ENCODE measurements at places on chromosomes 13 and 19. TPM values are rescaled to one million over a fixed set of nuclear protein-coding genes. Genes with fewer than 3 reads are reported as not detected.

Gene TNNI3
- not detected for total RNA-seq

Gene ACP7
- not detected for total RNA-seq

Gene ATP7B
- 0.84 TPM for total RNA-seq

Gene MPV17L2
- total RNA-seq: 9.6 TPM

Gene TBXA2R
- total RNA-seq: 0.52 TPM

Gene CFAP97D2
- total RNA-seq: 0.18 TPM

Gene PLA2G4C
- total RNA-seq: 5.8 TPM

Gene PEAK3
- total RNA-seq: 0.84 TPM

Gene GRAMD1A
- 67.3 TPM for total RNA-seq

Gene KCNRG
- 0.18 TPM for total RNA-seq

Gene KCNC3
- 9.4 TPM for total RNA-seq

Gene TCF3
- total RNA-seq: 88.1 TPM

Gene PSG2
- total RNA-seq: not detected

Gene ZNF383
- 11.8 TPM for total RNA-seq

Gene MBD3L3
- not detected for total RNA-seq

Gene AZU1
- not detected for total RNA-seq

Gene C19orf18
- total RNA-seq: 0.34 TPM

Gene SH2D3A
- total RNA-seq: 20.8 TPM

Gene ZNF723
- total RNA-seq: not detected

Gene IZUMO4
- 7.3 TPM for total RNA-seq

Gene CABP5
- total RNA-seq: not detected

Gene TMEM150B
- 0.39 TPM for total RNA-seq

Gene SELENOV
- total RNA-seq: not detected

Gene SLC46A3
- 12.2 TPM for total RNA-seq

Gene CASP14
- not detected for total RNA-seq

Gene GFY
- not detected for total RNA-seq

Gene CAPNS1
- total RNA-seq: 500 TPM

Gene BLVRB
- 8.6 TPM for total RNA-seq

Gene ITGBL1
- total RNA-seq: not detected

Gene CPB2
- total RNA-seq: not detected

Gene FOXO1
- total RNA-seq: 31.5 TPM

Gene ZNF492
- total RNA-seq: 0.09 TPM

Gene BRME1
- 10.5 TPM for total RNA-seq

Gene XAB2
- 39.0 TPM for total RNA-seq

Gene SMIM17
- not detected for total RNA-seq

Gene SYCN
- total RNA-seq: not detected

Gene TNFAIP8L1
- total RNA-seq: 17.5 TPM

Gene CGB3
- total RNA-seq: not detected

Gene CCL25
- total RNA-seq: 0.23 TPM

Gene CGB1
- not detected for total RNA-seq

Gene CCDC169
- total RNA-seq: 0.32 TPM

Gene ZNF565
- 3.0 TPM for total RNA-seq

Gene IZUMO2
- total RNA-seq: not detected

Gene VSIG10L
- 2.4 TPM for total RNA-seq

Gene KLHL1
- not detected for total RNA-seq

Gene CEBPA
- 0.07 TPM for total RNA-seq

Gene COMMD6
- total RNA-seq: 131 TPM

Gene SSC5D
- total RNA-seq: 0.23 TPM

Gene ZNF491
- total RNA-seq: 1.1 TPM

Gene PCDH20
- not detected for total RNA-seq

Gene CD22
- 0.70 TPM for total RNA-seq

Gene LGALS7
- not detected for total RNA-seq

Gene KLF12
- total RNA-seq: 33.5 TPM
